ENCODE measurements at places on chromosomes 3 and 15.

DNA sequence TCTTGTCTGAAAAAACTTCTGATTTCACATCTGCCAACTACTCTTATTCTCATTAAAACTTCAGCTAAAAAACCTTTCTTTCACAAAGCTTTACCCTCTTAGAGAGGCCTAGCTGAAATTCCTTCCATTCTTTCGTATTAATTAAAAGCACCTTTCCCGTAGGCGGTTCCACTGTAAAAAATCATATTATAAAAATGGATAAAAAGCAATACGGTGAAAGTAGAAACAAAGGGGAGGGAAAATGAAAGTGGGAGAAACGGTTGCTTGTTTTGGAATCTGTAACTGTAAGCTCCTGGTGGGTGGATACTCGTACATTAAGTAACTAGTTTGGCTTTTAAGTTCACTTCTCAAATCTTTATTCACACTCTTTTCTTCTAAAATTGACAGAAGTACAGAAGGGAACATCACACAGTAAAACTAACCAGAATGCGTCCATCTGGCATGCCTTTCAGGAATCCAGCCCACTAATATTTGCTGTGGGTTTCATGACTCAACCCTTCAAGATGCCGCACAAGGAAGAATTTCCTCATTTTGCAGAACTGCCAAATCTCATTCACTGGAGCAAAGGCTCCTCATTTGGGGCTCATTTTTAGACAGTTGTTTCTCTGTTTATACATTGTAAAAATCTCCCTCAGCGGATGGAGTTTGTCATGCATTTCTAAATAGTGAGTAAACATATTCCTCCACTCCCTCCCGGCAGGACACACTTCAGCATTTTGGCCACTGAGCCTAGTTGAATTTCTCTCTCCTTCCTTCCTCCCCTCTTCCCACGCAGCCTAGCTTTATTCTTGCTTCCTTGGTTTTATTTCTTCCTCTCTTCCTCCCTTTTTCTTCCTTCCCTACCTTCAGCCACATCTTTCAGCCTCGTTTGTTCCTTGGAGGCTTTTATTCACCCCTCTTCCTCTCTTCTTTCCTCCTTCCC is 419.5 kb upstream of the NAALADL2 start:
- DNase-seq, result no peak

DNA sequence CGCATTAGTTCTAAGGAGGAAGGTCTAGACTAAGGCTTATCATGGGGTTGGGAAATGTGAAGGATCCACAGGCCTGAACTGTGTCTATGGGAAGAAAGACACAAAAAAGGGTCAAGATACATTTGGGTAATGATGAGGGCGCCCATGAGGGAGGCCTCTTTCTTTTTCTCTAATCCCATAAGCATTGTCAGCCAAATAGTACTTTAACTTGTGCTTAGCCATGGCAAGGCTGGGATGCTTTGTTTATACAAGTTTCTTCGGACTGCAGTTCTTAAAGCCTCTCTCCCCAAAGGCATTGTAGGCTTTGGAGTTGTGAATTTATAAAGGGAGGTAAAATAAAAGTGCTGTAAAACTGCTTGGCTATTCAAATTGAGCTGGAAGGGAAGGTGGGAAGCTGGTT is 23.4 kb downstream of the ARMC8 start:
- no peak for DNase-seq

- DNase-seq, result no peak
Observed at GRCh38 chr3:16828815-16829214, 55.9 kb upstream of the PLCL2 start.

- no peak for DNase-seq
Observed at GRCh38 chr3:53144446-53144845, 14.2 kb upstream of the RFT1 start.

DNA sequence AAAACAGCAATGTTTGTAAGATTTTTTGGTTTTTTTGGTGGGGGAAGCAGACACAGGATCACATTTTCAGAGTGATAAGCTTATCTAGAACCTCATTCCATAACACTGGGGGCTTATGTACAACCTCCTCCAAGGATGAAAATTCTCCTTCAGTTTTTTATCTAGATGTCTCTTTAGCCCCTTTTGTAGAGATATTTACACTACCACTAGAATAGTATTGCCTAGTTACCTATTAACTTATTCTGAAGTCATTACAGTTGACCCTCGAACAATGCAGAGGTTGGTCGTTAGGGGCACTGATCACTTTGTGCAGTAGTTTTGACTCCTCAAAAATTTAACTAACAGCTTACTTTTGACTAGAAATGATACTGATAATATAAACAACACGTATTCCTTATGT is 32.8 kb downstream of the IFT57 start:
- DNase-seq, result no peak

DNA sequence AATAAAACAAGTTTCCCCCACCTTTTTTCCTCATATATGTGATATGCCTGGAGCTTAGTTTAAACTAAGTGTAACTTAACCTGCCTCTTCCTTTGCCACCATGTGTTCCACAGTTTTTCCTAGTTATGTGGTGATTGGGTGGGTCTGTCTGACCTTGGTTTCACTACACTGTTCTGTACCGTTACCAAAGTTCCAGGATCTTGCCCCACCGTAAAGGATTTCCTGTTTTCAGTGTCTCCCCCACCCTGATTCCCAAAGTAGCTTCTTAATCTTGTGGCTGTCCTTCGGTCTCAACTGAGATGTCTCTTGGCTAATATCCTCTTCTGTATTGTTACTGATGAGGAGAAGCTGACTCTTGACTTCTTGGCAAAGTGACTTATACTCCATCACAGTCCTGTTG is 6.4 kb upstream of the MGA start:
- no peak for DNase-seq

GRCh38 chr3:158552124-158552523 is 18.9 kb upstream of the MLF1 start:
- no peak for DNase-seq

DNA sequence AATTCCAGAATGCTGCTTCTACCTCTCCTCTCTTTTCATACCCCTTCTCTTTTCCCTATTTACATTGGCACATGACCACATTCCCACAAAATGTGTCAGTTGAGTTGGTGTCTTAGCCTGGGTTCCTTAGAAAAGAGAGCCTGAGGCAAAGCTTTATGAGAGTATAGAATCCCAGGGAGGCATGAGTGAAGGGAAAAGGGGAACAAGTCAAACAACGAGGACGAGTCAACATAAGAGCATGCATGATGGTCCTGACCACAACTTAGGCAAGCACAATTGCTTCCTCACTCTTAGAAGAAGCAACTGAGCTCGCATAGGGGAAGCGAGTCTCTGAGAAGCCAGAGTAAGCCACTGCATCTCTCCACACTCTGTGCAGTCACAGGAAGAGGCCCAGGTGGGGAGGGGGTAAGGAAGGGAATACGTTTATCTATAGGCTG is 15.4 kb upstream of the ZNF774 start:
- no peak for DNase-seq

DNA sequence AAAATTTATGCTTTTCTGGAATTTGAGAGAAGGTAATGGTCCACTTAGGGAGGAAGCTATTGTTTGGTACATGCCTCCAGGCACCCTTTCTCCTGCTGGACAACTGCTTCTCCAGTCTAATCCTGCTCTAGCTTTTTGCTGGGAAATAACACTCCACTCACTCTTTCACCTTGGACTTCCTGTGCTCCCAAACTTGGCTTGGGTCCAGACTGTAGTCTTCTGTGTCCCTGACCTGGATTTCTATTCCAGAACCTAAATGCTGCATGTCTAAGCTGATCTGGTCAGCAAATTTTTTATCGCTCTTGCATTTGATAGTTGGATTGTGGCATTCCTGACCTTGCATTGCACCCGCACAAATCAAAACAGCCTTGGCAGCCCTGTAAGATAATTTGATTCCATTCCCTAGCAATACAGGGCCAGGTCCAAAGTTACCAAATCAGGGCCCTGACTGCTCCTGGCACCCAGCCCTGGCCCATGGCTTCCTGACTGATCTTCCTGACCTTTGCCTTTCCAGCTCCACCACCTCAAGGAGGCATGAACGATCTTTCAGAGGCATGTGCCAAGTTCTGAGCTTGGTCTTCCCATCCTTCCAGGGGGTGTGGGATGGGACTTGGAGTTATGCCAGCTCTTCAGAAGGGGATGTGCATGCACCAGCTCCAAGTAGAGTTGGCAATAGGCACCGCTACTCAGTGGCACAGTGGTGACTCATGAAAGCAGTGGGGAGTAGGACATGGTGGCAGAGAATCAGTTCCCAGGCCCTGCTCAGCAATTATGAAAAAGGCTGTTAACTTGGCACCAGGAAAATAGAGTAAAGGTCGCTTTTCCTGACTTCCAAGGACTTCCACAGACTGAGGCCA is 43.9 kb upstream of the GOLGA8J start:
- DNase-seq, result no peak

GRCh38 chr3:196175722-196176121 is 35.5 kb downstream of the ZDHHC19 start:
- no peak for DNase-seq

DNA sequence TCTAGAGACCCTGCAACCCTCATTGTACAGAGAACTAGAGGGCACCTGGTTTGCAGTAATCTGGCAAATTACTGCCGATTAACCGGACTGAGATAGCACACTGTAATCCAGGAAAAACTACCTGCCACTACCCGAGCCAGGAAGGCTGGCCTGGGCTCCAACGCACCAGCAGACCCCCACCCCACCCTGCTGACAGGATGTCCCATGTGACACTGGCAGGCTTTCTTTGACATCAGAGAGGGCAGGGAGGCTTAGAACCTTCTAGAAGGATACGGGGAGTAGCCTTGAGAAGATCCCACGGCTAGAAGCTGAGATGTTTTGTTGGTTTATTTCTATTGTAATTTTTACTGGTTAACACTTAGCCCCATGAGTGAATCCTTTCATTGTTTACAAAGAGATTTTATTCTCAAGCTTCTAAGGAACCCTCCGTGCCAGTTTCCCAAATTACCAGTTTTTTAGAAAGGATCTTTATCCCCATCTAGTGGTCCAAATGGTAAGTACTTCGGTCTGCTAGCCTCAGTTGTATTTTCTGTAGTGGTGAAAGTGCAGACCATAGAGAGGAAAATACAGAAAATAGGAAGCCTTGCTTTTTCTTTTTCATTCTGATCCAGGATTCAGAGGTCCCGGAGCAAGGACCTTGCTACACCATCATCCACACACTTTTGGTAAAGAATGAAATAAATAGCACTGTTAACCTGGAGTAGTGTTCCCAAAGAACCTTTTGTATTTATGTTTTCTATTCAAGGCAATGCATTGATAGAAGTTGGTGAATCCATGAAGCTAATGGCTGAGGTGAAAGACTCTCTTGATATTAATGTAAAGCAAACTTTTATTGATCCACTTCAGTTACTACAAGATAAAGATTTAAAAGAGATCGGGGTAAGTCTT is 81.9 kb upstream of the ADAMTSL3 start:
- no peak for DNase-seq

DNA sequence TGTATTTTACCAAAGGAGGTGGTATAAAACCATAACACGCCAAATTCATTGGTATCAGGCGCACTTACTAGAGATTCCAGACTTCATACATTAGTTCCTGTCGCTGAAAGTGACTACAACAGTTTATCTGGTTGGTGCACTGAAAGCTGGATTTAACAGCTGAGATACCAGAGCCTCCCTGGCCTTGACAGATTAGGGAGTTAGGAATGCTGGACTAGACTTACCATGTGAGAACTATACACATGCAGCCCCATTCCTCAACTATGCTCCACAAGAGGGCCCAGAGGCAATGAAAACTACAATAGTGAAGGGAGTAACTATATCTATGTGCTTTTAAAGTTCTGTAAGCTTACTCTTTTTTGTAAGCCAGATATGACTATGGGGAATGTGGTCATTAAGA is 174.4 kb downstream of the STAG1 start:
- no peak for DNase-seq

DNA sequence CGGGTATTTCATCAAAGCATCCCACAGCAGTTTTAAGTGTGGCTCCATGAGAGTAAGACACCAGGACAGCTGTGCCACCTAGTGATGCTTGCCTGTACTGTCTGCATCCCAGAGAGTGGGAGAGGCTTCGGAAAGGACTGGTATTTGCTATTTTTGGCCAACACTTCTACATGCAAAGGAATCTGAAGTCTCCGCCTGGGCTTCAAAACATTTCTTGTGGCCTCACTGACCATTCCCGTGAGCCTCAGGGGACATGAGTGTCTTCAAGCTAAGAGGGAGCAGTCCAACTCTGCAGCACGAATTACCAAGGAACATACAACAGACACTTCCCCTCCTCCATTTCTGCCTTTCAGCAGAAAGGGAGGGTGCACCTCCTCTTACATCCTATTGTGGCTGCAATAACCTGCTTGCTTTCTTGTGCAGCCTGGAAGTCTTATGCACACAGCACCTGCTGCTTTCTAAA is 177.5 kb downstream of the RORA start:
- no peak for DNase-seq

- no peak for DNase-seq
Observed at GRCh38 chr3:11543141-11543947, 100.4 kb downstream of the VGLL4 start.

DNA sequence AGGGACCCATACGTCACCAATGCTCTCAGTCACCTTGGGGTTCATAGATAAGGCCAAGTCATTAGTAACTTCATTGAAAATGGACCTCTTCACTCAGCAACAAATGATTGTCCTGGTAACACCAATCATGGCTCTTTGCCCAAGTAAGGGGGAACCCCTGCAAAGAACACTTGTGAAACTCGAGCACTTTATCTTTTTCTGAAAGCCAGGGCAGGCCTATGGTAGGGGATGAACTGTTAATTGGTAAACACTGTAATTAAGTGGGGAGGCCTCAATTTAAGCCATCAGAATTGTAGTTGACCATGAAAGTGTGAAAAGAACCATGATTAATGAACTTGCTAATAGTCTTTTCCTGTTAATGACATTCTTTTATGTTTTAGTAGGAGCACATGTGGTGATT is 73.3 kb downstream of the ABHD5 start:
- DNase-seq, result no peak

DNA sequence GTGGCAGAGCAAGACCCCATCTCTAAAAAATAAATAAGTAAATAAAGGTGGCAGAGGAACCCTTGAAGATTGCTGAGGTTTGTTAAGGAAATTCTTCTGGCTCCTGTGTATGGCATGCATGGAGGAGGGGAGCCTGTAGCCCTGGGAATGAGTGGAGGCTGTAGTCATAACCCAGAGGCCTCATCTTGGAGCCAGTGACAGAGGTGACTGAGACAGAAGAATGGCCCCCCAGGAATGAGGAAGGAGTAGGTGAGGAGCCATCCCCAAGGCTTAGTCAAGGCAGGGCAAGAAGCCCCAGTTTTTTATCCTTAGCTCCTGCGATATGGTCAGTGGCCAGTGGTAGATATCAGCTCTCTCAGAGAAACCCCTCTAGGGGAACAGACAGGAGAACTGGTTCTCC is 46.5 kb downstream of the BSN start:
- DNase-seq, result no peak

GRCh38 chr3:70097084-70097483 is 97.6 kb downstream of the SAMMSON start:
- DNase-seq, result no peak

- DNase-seq, result no peak
Observed at GRCh38 chr3:59737241-59737640, 687.4 kb upstream of the CFAP20DC start.

DNA sequence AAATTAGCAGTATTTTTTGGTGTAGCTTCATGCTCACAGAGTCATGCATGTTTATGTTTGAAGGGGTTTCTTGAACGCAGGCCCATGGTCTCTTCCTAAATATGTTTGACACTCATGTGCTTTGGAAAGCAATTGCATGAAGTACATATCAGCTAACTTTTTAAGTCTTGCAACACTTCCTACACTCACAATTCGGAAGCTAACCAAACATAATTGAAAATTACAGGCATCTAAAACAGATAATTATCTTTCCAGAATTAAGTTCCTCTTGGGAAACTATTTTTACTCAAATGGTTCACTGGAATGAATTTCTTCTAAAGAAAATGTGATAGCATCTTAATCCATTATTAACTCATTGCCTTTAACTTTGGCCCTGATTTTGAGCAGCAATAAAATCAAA is 438.9 kb downstream of the RAP2B start:
- DNase-seq, result no peak

GRCh38 chr3:69144631-69145245 is 22.3 kb upstream of the LMOD3 start:
- no peak for DNase-seq

All from stimulated activated CD8-positive, alpha-beta memory T cell treated with anti-CD3 and anti-CD28 coated beads, Interleukin-4, amount 100 ng/mL, for 24 hours (primary cell).